Activated naive CD8-positive, alpha-beta T cell treated with anti-CD3 and anti-CD28 coated beads, Interleukin-2, amount 50 U/mL, for 16 hours (primary cell): ENCODE measurements at places on chromosomes 13 and 19.

DNA sequence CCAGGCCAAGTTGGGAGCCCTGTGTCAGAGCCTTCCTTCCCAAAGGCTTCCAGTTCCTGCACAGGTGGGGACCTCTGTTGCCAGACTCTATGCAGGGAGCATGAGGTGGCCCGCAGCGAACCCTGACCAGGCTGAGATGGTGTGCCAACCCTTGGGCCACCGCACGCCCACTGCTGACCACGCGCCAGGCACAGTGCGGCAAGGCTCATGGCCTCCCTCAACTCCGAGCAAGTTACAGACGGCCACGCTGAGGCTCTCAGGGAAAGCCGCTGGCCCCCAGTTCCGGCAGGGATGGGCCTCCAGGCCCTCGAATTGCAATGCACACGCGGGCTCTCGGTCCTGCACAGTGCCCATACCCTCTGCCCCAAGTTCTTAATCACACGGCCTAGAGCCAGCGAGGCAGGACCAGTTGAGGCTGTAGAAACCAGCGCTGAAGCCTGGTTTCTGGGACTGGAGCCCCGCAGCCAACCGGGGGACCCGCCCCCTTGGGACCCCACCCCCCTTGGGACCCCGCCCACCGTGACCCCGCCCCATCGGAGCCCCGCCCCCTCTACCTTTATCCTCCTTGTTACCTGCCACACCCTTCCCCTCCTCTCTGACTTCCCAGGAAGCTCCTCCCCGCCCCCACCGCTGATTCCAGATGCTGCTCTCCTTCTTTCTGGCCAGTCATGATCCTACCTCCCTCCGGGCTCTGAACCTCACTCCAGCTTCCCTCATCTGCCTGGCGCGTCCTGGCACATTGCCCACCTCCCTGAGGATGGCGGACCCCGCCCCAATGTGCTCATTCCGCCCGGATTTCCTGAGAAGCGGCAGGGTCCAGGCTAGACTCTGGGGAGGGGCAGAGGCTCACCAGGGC, 6.0 kb downstream of the PEX11G start:
- no peak for DNase-seq

DNA sequence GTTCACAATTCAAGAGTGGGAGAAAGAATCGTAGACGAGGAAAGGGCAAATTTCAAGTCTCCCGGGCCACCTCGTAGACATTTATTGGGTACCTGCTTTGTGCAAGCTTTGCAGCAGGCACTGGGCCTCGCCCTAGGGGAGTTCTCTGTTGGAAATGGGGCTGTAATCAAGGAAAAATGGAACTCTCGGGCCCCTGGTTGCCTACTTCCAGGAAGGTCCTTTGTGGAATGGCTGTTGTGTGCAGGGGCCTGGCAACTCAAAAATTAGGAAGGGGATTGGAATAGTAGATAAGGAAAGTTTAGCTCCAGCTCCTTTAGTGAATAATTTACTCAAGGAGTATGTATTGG, 612 bp downstream of the ZNF526 start:
- DNase-seq, result no peak

DNA sequence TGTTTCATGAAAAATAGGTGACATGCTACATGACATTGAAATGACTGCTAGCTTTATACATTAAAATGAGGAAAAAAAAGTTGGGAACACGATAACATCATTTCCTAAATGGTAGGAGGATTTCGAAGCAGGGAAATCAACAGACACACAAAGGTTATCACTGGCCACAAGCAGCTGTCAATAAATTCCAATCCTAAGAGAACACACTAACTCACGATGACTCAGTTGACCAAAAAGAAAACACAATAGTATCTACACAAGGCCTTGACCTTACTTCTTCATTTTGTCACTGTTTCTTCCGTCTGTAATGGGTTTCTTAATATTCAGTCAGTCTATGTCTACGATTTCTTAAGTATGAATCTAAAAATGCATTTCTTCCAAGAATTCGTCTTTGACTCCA, 36.5 kb downstream of the STARD13 start:
- DNase-seq, result no peak

DNA sequence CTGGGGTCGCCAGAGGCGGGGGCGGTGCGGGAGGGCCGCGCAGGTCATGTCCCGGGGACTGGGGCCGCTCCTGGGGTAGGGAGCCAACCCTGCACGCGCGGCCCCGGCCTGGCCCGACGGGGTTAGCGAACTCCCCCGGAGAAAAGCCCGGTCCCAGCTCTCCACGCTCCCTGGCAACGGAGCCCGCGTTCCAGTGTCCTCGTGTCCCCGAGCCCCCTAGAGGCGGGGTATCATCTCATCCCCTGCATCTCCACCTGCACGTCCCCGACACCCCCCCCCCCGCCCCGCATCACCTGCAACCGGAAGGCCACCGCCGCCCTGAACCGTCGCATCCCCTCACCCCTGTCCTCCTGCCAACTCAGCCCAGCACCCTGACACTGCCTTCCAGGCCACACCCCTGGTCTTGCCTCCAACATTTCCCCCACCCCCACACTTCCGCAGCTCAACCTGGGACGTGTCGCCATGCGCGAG, 2.7 kb downstream of the WDR88 start:
- peak; percentile 23 for DNase-seq

DNA sequence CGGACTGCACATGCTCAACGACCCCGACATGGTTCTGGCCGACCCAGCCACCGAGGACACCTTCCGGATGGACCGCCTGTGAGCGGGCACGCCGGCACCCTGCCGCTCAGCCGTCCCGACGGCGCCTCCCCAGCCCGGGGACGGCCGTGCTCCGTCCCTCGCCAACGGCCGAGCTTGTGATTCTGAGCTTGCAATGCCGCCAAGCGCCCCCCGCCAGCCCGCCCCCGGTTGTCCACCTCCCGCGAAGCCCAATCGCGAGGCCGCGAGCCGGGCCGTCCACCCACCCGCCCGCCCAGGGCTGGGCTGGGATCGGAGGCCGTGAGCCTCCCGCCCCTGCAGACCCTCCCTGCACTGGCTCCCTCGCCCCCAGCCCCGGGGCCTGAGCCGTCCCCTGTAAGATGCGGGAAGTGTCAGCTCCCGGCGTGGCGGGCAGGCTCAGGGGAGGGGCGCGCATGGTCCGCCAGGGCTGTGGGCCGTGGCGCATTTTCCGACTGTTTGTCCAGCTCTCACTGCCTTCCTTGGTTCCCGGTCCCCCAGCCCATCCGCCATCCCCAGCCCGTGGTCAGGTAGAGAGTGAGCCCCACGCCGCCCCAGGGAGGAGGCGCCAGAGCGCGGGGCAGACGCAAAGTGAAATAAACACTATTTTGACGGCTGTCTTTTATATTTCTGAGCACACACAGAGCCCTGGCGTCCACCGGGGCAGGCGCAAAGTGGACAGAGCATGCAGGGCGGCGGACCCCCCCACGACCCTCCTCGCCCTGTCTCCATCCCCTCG, 13.6 kb downstream of the COMP start:
- DNase-seq, result no peak

GRCh38 chr19:44608391-44608821, 5.0 kb upstream of the IGSF23 start:
- DNase-seq, result no peak

DNA sequence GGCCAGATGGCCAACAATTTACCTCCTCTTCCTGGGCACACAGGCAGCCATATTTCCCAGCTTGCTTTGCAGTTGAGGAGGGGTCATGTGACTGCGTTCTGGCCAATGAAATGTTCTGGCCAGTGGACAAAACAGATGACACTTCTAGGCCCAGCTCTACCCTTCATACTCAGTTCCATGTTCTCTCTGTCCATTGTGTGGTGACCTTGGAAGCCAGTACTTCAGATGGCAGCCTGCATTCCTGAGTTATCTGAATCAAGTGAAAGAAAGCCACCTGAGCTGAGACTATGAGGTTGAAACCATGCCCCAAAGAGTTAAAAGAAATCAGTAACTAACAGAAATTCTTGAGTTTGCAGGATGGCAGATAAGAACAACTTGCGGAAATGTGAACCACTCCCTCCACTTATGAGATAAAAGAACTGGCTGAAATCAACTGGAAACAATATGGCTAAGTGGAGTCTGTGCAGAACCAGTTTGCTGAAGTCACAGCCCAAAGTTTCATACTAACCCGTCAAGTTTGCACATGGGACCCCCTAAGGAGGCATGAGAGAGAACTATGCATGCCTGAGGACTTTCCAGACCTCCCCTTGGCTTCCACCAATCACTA, 8.1 kb downstream of the FAM187B start:
- no peak for DNase-seq

- DNase-seq, result no peak
Measured at GRCh38 chr13:104143760-104144416, 1077.7 kb upstream of the SLC10A2 start.

GRCh38 chr19:17829855-17830566, 8.7 kb upstream of the INSL3 start:
- no peak for DNase-seq

DNA sequence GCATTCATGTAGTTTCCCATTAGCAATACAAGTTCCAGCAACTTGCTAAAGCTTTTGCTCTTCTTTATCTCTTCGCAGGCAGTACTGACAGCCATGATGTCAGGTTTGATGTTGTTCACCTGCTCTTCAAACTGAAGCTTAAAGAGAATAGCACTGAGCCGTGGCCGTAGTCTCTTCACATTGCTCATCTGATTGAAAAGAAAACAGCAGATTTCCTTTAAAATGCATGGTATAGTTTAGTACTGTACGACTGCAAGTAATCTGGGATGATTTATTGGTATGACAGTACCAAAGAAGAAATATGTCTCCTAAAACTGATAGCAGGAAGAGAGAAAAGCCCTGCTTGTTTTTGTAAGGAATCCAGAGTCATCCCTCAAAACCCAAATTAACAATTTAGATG, 284.4 kb downstream of the DIAPH3 start:
- no peak for DNase-seq

DNA sequence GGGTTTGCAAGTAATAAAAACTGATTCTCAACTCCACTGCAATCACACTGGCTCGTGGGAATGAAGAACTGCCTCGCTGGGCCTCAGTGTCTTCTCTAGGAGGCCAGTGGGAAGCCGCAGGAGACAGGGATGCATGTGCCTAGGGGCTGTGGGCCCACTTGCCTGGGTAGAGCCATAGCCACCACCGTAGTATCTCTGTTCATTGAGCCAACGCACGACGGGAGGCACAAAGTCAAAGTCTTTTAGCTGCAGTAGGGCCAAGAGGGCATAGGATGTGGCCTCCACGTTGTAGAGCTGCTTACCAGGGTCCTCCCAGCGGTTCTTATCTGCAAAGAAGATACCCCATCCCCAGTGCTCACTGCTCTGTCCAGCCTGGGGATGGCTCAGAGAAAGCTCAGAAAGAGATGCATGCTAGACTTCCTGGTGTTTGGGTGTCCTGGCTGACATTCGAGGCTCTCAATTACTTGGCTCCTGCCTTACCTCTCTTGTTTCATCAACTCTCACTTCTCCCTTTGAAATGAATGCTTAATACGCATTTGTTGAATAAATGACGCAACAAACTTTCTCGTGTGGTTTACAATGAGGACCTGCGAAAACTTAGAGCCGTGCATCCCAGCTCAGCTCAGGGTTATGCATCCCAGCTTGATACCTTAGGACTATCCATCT, 16.1 kb upstream of the TNFSF14 start:
- no peak for DNase-seq

- no peak for DNase-seq
Measured at GRCh38 chr19:56111601-56112312, 9.3 kb downstream of the ZNF787 start.

DNA sequence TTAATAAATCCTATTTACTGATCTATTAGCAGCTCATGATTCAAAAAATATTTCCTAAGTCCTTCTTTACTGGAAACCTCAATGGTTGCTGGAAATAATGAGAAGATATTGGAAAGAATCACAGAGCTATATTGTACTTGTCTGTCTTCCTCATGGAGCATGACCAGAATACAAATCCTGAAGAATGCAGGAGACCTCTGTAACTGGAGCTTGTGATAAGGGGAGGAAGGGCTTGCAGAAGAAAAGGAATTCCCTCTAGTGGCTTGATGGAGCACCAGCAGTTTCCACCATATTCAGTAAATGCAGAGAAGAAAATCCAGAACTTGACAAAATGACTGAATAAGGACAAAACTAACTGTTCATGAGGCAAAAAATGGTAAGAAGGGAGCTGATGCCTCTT, 1333.1 kb downstream of the EFNB2 start:
- DNase-seq, result no peak

- DNase-seq, result no peak
Measured at GRCh38 chr13:24212674-24213073, 52.2 kb downstream of the SPATA13 start.

DNA sequence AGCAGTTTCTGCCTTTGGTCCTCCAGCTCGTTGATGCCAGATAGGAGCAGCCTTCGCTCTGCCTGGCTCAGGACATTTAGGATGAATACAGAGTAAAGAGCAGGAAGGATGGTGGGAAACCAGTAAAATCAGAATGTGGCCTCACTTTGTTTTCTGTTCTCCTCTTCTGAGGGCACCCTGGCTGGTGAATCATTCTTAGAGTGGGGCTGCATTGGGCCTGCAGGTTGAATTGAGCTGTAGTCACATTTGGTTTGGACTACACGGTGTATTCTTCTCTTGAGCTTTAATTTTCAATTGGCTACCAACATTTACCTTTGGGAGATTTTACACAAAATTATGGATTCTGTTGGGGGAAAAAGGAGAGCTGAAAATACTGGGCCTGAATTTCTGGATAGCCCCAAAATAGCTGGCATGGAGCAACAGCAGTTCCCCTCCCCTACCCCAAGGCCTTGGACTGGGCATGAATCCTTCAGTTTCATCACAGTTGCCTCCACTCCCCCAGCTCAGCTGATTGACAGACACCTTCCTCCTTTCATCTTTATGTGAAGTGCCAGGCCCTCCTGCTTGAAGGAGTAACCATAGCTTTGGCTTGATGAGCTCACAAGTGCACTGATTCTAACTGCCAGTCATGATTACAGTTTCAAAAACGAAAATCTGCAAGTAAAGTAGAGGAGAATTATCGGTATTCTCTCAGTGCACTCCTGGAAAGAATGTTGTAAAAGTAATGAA, 24.3 kb downstream of the ERCC5 start:
- no peak for DNase-seq

GRCh38 chr13:32495429-32495828, 43.2 kb downstream of the N4BP2L2 start:
- DNase-seq, result no peak

DNA sequence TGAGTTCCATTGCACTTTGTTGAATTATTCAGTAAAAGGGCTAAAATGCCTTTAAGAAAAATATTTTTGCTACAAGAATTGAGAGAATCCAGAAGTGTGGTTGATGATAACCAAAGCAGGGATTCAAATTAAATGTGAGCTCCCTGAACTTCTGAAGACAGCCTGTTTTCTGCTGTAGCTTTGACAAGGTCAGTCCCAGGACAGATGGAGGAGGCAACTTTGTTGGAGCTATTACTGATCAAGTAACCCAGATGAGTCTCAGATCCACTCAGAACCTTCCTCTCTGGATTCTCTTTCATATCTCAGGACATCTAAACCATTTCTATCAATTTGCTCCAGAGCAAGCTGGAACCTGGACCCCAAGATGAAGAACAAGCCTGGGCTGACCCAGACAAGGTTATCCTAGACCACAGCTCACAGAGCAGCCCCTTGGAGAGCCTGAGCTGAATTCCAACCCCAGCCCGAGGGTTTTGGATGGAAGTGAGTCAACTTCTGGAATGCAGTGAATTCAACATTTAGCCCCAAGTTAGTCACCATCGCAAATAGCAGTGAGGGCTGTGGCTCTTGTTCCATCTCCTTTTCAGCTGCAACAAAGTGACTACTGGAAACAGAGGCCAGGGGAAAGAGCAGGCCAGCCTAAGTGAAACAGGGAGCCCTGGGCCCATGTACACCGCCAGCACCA, 137.8 kb upstream of the TSC22D1 start:
- DNase-seq, result no peak
